ENCODE measurements at places on chromosomes 12 and 14. TPM values are rescaled to one million over a fixed set of nuclear protein-coding genes. Genes with fewer than 3 reads are reported as not detected.

GRCh38 chr12:125193376-125194152 is 128.3 kb downstream of the AACS start:
- DNase-seq: peak; percentile 75

DNA sequence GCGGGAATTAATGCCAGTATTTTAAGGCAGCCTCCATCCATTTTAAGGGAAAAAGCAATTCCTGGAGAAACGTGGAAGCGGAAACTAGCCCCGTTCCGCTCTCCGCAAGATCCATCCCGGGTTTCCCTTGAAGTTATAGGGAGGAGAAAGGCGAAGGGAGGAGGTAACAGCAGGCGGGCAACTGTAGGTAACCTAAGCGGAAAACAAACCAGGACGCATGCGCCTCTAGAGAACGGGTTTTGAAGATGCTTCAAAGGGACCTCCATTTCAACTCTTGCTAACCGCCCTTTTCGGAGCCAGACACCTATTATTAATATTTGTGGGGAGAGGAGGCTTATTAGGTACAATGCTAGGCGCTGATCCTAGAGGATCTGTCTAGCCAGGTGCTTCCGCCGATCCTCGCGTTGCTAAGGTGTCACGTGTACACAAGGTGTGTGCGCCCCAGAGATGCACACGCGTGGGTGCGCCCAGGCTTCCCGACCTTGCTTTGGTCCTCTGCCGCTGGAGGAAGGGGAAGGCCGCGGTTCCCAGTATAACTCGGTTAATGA is 6.2 kb downstream of the TBX5 start:
- peak; percentile 98 for DNase-seq

Gene NUDT4
- total RNA-seq: 334 TPM

Gene LRFN5
- 1.8 TPM for total RNA-seq

Gene OSBPL8
- total RNA-seq: 44.0 TPM

DNA sequence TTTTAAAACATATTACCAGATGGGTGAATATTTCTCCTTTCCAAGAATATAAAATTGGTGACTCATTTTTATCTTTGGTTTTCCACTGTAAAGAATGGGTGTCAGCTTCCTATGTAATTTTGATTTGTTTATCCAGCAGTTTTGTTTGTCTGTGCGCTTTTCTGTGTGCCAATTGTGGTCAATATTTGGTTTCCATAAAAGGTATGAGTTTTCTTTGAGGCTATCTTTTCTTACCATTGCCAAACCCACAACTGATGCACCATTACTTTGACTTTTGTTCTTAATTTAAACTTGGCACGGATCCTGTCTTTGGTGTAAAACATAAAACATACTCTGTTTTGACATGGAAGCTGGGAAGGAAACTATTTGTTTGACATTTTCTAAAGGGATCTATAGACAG is 78.8 kb upstream of the NAV3 start:
- no peak for DNase-seq

Measured in endodermal cell (in vitro differentiated cells).